Activated naive CD8-positive, alpha-beta T cell treated with anti-CD3 and anti-CD28 coated beads for 36 hours (primary cell): ENCODE measurements at places on chromosomes 11 and 22. TPM values are rescaled to one million over a fixed set of nuclear protein-coding genes. Genes with fewer than 3 reads are reported as not detected.
A peak's percentile ranks its signal among the peaks of the same experiment; 100 is the strongest.

TP53AIP1 gene
- total RNA-seq, result not detected

GRCh38 chr11:819129-819931, 616 bp downstream of the PNPLA2 start:
- DNase-seq, result peak; percentile 94

GRCh38 chr11:73477518-73477917, 101.3 kb downstream of the RELT start:
- no peak for DNase-seq

ADORA2A gene
- total RNA-seq, result 45.2 TPM

DNA sequence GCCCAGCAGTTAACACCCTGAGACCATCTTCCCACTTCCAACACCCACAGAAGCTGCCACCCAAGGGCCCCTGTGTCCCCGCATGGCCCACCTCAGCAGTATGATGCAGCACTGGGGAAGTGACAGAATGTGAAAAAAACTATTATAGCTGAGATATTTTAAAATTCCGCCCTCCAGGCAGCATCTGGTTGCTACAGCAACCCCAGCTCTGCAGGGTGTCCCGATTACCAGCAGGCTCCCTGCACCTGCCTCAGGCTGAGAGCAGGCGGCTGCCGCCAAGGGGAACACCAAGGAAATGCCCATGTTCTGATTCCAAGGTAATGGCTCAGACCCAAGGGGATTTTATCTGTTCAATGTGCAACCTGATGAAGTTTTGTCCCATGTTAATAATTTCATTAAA, 10.5 kb upstream of the TMEM121B start:
- no peak for DNase-seq

DNA sequence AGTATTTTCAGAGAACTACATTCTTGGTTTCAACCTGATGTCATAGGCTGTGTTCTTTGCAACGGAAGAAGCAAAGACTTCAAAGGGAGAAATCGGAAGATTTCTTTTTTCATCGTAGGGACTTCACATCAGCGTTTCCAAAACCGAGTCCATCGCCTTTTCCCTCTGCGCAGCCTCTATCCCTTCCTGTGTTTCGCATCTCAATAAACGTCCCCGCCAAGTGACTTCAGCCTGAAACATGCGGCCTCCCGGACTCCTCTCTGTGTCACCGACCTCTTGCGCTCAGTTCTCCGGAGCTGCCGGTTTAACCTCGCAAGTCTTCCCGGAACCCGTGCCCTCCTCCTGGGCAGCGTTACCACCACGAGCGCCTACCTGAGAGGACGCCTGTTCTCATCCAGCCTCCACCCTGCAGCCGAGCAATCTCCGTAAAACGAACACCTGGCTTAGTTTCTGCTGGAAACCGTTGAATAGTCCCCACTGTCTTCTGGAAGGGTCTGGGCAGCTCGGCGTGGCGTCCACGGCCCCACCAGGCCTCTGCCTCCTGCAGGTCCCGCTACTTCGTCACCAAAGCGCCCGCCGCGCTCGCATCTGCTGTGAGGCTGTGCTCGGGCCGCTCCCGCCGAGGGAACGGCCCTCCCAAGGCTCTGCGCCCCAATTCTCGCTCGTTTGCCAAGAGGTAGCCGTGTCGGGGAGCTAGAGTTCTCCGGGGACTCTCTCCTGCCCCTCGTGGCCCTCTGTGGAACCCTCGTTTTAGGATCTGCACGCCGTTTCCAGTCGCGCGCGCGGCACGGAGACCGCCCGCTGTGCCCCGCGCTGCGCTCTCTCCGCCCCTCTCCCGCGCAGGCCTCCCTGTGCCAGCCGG, at the start of gene GLB1L3:
Gene GLB1L3, plus strand, starts transcription at position 846 of the 862 bp plus-strand sequence. CDS start 362 bp downstream, outside the sequence.
- DNase-seq, result peak; percentile 84

- DNase-seq, result peak; percentile 77
Measured at GRCh38 chr11:68297812-68298658, 14.4 kb upstream of the LRP5 start.

GRCh38 chr11:47109051-47109726, 67.5 kb downstream of the ARFGAP2 start:
- no peak for DNase-seq

RAC2 gene
- 518 TPM for total RNA-seq

- DNase-seq, result no peak
Measured at GRCh38 chr22:20530368-20531153, 23.2 kb downstream of the MED15 start.

CDPF1 gene
- 10.7 TPM for total RNA-seq

- DNase-seq, result no peak
Measured at GRCh38 chr22:49380095-49380827, 447.4 kb downstream of the BRD1 start.

- DNase-seq, result no peak
Measured at GRCh38 chr11:111918390-111919256, at the start of gene C11orf52. C11orf52 (plus strand) TSS chr11:111918913; CDS start chr11:111918973, 60 bp downstream.

GRCh38 chr11:46918083-46918787, at the start of gene LRP4:
LRP4 (minus strand) TSS chr11:46918550; CDS start chr11:46918379, 171 bp downstream.
- DNase-seq, result peak; percentile 63

GRCh38 chr11:44789496-44789895, 62.7 kb downstream of the TSPAN18 start:
- no peak for DNase-seq

BAIAP2L2 gene
- 0.39 TPM for total RNA-seq

RAB36 gene
- 0.90 TPM for total RNA-seq

DNA sequence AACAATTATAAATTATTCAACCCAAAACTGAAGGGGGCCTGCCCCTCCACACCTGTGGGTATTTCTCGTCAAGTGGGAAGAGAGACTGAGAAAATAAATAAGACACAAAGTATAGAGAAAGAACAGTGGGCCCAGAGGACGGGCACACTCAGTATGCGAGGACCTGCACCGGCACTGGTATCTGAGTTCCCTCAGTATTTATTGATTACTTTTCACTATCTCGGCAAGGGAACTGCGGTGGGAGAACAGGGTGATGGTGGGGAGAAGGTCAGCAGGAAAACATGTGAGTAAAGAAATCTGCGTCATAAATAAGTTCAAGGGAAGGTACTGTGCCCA, 3.2 kb downstream of the C11orf54 start:
- no peak for DNase-seq

OR8D1 gene
- total RNA-seq, result not detected

GRCh38 chr11:84719935-84720577, 907.1 kb downstream of the DLG2 start:
- no peak for DNase-seq

GRCh38 chr22:45211435-45211834, 29.3 kb downstream of the KIAA0930 start:
- DNase-seq, result no peak

- DNase-seq, result no peak
Measured at GRCh38 chr11:60786811-60787567, 1.9 kb downstream of the MS4A10 start.

- no peak for DNase-seq
Measured at GRCh38 chr11:57353852-57354251, 15.7 kb downstream of the P2RX3 start.

ANGPTL5 gene
- total RNA-seq, result not detected

DNA sequence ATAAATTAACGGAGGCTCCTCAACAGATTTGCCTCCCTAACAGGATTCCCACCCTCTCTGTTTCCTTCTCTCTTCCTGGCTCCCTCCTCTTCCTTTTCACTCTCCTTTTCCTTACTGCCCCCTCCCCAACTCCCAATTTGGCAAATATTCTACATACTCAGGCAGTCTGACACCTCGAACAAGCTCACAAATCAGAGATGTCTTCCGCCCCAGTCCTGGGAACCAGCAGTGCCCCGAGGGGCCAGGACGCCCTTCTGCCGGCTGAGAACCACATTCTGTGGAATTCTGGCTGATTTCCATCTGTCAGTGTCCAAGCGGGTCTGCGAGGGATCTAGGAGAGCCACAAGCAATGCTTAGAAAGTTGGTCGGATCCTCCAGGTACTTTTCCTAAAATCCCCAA, 94.0 kb downstream of the NTM start:
- DNase-seq, result no peak

SCN4B gene
- 0.58 TPM for total RNA-seq

DNA sequence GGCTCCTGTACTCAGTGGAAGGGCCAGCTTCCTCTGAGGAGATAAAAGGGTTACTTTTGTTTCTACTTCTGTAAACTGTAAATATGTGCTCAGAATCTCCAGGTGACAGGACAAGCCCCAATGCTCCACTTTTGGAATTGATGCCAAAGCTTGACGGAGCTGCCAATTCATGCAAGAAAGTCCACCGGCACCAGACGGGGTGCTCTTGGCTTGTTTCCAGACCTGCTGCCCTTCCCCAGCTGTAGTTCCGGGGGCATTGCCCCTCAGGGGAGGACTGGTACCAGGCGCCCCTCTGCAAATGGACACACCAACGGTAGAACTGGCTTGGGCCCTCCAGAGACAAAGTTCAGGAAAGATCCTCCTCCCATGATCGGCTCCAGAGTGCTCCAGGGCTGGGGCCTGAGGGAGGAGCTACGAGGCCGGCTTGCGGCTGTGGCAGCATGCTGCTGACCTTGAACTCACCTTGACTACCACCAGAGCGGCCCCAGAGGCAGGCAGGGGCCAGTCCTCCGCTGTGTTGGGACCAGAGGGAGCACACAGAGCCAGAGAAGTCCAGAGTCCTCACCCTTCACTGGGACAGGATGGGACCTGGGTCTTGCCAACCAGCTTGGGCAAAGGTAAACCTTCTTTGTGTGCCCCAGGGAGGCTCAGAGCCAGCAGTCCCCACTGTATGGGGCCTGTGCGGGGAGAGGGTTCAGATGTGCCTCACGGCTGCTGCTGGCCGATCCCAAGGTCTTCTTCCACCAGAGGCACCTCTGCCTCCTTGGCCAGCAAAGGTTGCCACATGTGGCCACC, 17.8 kb upstream of the OAF start:
- no peak for DNase-seq

DNA sequence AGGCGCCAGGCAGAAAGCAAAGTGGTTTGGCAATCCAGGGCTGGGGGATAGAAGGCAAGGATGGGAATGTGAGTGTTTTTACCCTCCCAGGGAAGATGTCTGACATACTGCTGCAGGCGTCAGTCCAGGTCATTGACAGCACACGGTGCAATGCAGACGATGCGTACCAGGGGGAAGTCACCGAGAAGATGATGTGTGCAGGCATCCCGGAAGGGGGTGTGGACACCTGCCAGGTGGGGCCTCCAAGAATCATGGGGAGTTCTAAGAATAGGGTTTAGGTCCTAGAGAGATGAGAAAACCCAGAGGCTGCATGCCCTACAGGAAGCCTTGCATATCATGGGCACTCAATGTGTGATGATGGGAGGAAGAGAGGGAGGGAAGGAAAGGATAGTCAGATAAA, 28.3 kb upstream of the SMIM35 start:
- no peak for DNase-seq

DNA sequence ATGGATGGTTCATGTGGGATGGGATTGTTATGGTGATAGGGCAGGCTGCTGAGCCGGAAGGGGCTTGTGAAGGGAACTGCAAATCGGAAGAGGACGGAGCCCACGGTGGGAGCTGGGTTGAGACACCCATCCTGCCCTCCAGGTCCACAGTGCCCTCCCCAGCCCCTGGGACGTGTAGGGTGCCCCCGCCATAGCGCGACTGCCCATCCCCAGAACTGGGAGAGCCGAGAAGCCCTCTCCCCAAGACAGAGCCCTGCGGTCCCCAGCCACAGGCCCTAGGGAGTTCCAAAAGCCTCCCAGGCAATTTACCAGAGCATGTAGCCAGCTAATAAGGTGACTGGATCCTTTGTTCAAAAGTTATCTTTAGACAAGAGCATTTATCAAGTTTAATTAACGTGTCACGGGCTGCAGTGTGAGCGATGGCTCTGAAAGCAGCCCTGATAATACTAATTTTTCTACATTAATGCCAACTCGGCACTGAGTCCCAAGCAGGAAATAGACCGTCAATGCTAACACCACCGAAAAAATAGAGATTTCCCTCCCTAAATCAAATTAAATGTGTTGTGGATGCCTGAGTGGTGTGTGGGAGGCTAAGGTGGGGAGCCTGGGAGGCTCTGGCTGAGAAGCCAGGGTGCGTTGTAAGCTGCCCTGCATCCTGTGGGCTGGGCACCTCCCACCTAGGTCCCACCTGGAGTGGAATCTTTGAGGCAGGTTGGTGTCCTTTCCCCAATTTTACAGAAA, 76.8 kb upstream of the RTL6 start:
- no peak for DNase-seq

CPT1B gene
- total RNA-seq, result 33.6 TPM

P4HA3 gene
- not detected for total RNA-seq

BTBD18 gene
- not detected for total RNA-seq
